Right cardiac atrium (tissue), 5 donors: ENCODE measurements at places on chromosomes 7 and 10. TPM values are rescaled to one million over a fixed set of nuclear protein-coding genes. Genes with fewer than 3 reads are reported as not detected.
A peak's percentile ranks its signal among the peaks of the same experiment; 100 is the strongest.

DNA sequence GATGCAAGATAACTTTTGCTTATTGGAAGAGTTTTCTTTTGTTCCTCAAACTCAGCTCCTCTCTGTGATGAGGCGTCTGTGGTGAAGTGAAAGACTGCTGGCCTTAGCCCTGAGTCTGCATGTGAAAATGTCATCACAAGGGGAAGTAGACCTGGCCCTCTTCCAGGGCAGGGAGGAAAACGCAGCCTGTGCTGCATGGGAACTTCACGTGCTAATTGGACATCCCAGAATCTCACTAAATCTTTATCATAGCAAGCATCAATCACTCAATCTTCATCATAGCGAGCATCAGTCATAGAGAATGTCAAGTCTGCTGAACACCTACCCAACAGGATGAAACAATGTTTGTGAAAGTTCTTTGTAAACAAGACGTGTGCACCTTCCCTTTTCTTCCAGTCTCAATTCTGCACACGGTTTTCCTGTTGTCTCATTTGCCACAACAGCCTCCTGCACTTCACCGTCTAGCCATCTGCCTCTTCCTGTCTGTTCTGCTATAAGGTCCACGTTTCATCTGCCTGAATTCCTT is 314.6 kb downstream of the FRMD4A start:
- peak; percentile 69 for DNase-seq

- DNase-seq: no peak
These were observed 24.4 kb downstream of the NAPEPLD start for GRCh38 chr7:103124429-103124979.

GRCh38 chr10:27578316-27578715 is 74.2 kb downstream of the RAB18 start:
- DNase-seq: no peak

DNA sequence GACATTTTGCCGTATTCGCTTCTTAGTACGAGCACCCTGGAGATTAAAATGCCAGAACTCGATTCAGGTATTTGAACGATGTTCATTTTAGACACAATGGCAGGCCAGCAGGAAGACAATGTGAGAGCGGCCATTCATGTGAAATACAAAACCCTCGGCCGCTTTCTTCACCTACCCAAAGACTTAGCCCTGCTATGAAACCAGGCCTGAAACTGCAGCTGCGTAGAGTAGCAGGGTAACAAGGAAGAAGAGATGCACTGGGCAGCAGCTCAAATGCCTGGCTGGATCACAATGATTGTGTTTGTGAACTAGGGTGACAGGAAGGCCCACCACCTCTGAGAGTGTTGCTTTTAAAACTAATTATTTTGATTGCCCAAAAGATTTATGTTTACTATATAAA is 234.8 kb downstream of the TRIL start:
- DNase-seq: no peak

GRCh38 chr7:20217193-20217948 is at the start of gene MACC1:
TSS of gene MACC1 (minus strand) at chr7:20217384. CDS start at chr7:20161862, 55,522 bp downstream.
- DNase-seq: no peak

ANLN gene
- total RNA-seq: 1.4 TPM

UTF1 gene
- not detected for total RNA-seq

ZNF277 gene
- 18.6 TPM for total RNA-seq
